ENCODE measurements at places on chromosomes 7 and 10.

GRCh38 chr10:124429576-124429975, 10.9 kb upstream of the OAT start:
- no peak for DNase-seq

GRCh38 chr7:1945558-1945957, 275.5 kb downstream of the ELFN1 start:
- no peak for DNase-seq

DNA sequence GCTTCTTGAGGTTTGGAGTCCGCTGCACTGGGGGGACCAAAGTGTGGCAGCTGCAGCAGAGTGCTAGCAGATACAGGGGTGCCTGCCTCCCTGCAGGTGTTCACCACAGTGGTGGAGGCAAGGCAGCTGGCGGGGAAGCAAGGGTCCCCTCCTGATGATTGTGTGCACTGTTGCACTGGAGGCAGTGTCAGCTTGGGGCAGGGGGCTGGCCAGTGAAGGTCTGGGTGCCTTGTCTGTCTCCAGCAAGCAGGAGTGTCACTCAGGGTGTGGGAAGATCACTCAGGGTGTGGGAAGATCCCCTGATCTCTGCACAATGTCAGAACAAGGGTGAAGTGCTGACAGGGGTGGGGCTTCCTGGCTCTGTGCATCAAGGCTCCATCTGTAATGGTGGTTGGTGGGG, 36.3 kb upstream of the PPP1R3A start:
- no peak for DNase-seq

- no peak for DNase-seq
These were observed 125.9 kb upstream of the FZD8 start for GRCh38 chr10:35768011-35768410.

GRCh38 chr10:35700487-35700882, 58.4 kb upstream of the FZD8 start:
- no peak for DNase-seq

- DNase-seq, result no peak
These were observed 79.8 kb downstream of the ADARB2 start for GRCh38 chr10:1657479-1657878.

DNA sequence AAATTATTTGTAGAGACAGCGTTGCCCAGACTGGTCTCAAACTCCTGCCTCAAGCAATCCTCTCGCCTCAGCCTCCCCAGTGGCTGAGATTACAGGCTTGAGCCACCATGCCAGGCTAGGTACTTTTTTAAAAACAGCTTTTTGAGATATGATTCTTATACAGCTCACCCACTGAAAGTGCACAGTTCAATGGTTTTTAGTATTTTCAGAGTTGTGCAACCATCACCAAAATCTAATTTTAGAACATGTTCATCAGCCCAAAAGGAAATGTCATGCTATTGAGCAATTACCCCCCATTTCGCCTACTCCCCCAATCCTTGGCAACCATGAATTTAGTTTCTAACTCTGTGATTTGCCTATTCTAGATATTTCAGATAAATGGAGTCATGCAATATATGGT, 73.7 kb downstream of the EVX1 start:
- no peak for DNase-seq

DNA sequence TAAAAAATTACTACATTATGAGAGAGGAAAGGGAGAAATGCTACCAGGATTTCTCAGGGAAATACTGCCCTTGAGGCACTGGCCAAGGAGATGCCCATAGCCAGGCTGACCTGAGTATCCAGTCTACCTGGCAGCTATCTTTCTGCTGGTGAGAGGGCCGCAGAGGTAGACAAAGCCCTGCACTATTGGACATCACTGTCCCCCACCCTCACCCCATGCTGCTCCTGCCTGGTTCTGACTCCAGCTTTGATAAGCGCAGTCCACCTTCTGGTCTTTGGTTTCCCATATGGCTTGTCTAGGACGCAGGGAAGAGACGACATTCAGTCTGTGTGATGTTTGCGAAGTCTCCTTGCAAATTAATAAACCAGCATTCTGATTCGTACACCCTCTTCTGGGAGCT, 3.7 kb downstream of the ITPRIP start:
- no peak for DNase-seq

DNA sequence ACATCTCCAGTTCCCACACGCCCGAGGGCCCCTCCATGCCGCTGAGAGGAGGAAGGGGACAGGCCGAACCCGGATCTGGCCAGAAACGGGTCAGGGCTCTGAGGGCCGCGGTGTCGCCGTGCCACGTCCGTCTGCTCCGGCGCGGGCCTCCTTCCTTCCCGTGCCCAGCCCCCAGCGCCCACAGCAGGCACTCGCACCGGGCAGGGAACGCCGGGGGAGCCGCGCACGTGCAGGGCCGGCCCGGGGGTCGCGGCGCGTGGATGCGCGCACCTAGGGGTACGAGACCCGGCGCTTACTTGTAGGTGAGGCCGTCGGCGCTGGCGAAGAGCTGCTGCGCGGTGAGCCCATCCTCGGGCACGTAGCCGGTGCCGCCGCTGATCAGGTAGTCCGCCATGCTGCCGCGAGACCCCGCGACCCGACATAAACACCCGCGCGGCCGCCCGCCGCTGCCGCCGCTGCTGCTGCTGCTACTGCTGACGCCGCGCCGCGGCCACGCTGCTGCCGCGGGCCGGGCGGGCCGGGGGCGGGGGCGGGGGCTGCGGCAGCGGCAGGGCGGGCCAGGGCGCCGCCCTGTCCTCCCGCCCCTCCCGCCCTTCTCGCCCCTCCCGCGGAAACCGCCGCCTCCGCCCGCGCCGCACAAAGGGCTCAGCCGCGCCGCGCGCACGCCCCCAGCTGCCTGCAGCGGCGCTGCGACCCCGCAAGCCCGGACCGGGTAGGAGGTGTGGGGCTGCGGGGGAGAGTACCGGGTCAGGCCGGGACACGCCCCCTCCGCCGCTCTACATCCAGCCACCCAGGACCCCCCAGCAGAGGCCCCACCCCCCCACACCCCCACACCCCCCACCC, 4.1 kb downstream of the IMPDH1 start:
- peak; percentile 54 for DNase-seq

DNA sequence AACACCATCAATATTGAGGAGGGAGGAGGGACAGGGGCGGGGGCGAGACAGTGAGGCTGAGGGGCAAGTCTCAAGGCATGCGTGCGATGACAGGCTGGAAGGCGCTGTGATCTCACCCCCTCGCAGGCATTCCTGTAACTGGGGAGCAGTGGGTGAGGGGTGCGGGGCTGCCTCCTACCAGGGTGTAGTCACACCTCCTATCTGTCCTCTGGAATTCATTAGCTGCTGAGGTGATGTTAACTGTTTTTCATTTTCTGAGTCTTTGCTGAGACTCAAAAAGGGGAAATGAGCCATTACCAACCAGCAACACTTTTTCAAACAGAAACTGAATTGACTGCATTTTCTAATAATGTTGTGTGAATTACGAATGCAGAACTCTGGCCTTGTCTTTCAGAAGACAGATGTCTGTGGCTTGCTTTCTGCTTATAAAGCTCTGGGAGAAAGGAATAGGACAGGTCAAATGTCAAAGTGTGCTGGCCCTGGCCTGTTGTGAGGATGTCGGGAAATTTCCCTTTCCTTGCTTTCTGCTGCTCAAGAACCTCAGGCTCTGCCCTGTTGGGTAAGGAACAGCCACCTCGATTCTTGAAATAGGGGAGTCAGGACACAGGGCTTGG, 23.7 kb upstream of the CDH23 start:
- DNase-seq, result no peak

GRCh38 chr10:66786709-66787108, 139.1 kb upstream of the LRRTM3 start:
- no peak for DNase-seq

- DNase-seq, result no peak
These were observed 103.5 kb upstream of the PRSS1 start for GRCh38 chr7:142645777-142646176.

GRCh38 chr7:90618876-90619275, 22.8 kb downstream of the CDK14 start:
- DNase-seq, result no peak

DNA sequence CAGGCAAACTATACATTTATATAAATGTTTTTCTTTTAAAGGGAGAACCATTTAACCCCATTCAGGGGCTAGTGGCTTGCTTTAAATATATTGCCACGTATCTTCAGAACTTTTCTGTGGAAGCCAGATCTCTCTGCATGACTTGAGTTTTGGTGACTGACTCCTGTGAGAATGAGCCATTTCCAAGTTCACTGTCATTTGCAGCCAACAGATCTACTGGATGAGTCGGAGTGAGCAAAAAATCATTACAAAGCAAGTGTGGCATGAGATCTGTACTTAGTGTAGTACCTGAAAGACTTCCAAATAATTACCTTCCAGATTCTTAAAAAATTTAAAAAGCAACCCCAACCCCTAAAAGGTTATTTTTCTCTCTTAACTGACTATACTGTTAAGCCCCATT, 45.6 kb downstream of the PDSS1 start:
- no peak for DNase-seq

DNA sequence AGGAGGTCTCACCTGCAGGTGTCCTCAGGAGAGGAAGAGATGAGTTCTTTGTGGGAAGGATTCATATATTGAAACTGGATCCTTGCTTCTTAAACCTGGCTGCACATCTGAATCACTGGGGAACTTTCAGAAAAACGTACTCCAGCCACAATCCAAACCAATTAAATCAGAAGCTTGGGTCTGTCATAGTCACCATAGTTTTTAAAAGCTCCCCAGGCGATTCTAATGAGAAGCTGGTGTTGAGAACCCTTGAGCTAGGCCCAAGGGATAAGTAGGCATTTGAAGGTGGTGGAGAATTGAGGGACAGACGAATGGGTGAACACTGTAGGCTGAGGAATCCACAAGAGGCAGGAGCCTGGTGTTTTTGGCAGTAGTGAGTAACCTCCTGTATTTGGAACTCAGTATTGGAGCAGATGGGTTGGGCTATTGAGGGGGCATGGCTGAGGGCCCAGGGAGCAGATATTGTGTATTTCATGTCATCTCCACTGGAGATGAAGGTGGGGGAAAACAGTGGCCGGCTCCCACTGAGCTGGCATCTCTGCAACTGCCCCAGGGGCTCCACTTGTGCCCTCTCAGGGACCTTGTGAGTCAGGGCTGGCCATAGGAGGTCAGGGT, 14.5 kb downstream of the ADCYAP1R1 start:
- no peak for DNase-seq

DNA sequence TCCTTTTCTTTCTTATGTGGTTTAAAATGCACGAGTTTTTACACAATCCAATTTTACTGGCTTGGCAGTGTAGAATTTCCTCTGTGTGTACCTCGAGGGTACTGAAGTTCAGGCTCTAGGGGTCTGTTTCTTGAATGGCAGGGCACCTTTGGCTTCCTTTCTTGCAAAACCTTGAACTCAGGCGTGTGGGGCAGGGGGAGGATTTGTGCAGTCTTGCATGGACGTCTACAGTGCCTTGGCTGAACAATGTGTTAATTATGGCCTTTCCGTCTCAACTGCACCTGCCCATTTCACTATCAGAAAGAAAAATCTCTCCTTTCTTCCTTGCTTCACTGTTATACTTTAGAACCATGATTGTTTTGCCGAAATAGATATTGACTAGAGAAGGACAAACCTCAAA, 570.9 kb downstream of the INHBA start:
- DNase-seq, result no peak

GRCh38 chr7:1761774-1762173, 91.7 kb downstream of the ELFN1 start:
- DNase-seq, result no peak

- DNase-seq, result no peak
These were observed 7.8 kb downstream of the DCLRE1A start for GRCh38 chr10:113846036-113846435.

- DNase-seq, result no peak
These were observed 551.5 kb downstream of the KCNMA1 start for GRCh38 chr10:77086081-77086480.

- DNase-seq, result no peak
These were observed at the start of gene C1QL3 for GRCh38 chr10:16521311-16522016. Gene C1QL3 (minus strand): TSS chr10:16521879. CDS start chr10:16521065, 814 bp downstream.

- no peak for DNase-seq
These were observed 69.8 kb downstream of the DOCK4 start for GRCh38 chr7:112136271-112137008.

GRCh38 chr10:132848951-132849545, 63.1 kb upstream of the NKX6-2 start:
- no peak for DNase-seq

- DNase-seq, result no peak
These were observed 138.0 kb upstream of the MTPN start for GRCh38 chr7:136114966-136115762.

- no peak for DNase-seq
These were observed 31.5 kb downstream of the FGFR2 start for GRCh38 chr10:121566755-121567154.

DNA sequence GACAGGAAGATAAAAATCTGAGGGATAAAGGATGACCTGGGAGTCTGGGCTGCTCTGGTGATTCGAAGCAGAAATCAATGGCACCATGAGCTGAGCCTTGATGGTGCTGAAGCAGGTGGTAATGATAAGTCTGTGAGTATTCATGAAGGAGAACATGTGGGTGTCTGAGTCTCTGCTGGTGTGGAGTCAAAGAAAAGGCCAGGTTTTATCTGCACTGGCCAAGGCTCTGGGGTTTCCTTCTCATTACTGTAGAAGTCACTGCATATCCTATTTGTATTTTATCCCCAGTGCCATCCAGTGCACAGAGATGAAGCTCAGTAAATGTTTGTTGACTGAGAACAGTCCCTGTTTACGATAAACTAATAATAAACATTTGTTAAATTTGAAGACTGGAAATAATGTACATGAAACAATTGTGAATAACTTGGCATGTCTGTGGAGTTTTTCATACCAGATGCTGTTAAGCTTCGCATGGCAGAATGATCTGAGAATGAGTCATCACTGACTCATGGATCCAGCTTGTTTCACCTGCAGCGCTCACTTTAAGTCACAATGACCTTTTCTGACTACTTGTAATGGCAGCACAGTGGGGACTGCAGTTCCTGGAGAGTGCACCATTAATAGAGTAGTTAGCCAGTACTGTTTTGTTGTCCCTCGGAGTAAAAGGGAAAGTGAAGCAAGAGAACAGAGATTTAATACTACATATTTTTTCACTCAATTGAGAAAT, 538.5 kb downstream of the HTR7 start:
- no peak for DNase-seq

- no peak for DNase-seq
These were observed 395.5 kb upstream of the POM121L12 start for GRCh38 chr7:52639981-52640380.

DNA sequence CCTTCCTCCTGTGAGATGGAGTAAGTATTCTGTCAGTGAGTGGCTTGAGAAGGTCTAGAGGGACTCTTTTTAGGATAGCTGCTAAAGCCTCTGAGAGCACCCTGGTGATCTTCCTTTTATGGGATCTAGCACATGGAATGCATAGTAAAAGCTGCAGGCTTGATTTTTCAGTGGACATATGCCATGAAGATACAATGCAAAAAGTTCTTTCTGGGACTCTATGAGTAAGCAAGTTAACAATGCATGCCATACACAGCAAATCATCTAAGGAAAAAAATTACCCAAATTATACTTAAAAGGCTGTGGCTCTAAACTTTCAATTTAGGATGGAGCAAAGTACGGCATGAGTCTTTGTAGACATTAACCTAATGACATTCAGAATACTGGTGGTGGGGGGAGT, 154.5 kb downstream of the SGMS1 start:
- no peak for DNase-seq

DNA sequence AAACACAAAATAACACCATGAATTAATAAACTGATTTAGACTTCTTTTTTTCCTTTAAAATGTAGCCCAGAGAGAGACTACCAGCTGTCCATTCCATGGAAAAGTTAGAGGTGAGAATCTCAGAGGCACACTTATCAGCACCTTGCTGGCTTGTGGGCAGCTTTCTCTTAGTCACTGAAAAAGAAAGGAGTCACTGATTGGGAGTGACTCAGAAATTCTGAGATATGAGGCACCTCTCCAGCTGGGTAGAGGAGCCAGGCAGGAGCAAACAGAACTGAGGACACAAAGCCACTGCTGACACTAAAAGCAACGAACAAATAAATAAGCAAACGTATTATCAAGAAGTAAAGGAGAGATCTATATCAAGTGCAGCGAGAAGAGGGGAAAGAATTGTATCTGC, 310.6 kb downstream of the PARD3 start:
- DNase-seq, result no peak

Measured in stimulated activated CD8-positive, alpha-beta memory T cell treated with anti-CD3 and anti-CD28 coated beads, Interleukin-12 subunit alpha, Interleukin-12 subunit beta, amount 100 ng/mL, for 4 hours (primary cell).